HS-5 (cell line): ENCODE measurements at places on chromosomes 6 and 20.

DNA sequence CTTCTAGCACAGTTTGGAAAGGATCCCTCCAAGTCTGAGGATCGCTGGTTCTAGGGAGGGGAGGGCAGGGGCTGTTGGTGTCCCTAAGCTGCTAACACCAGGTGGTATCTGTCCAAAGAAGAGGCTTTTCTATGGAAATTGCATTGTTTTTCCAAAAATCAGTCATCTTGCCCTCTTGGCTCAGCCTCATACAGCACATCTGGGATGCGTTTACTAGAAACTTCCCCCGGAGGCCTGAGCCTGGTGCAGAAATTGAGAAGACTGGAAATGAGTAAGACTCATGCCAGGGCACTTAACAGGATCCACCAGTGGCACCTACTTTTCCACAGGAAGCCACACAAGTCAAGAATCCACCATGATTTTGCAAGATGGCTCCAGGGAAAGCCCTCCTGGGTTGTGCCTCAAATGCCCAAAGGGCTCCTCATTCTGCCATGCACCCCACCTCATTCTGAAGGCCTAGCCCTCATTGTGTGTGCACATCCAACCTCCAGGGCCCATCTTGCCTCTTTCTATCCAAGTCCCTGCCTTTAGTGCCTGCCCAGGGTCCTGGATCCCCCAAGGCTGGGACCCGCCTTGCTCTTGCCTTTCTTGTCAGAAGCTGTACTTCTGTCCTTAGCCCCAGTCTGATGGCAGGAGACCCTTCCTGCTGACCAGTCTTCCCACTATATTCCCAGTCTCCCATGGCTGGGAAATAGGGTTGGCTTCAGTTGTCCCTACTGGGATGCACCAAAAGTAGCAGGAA lies 97.6 kb downstream of the MRPL14 start:
- DNase-seq, result no peak

- DNase-seq, result no peak
These were observed 149.2 kb upstream of the PRDM1 start for GRCh38 chr6:105936972-105937371.

DNA sequence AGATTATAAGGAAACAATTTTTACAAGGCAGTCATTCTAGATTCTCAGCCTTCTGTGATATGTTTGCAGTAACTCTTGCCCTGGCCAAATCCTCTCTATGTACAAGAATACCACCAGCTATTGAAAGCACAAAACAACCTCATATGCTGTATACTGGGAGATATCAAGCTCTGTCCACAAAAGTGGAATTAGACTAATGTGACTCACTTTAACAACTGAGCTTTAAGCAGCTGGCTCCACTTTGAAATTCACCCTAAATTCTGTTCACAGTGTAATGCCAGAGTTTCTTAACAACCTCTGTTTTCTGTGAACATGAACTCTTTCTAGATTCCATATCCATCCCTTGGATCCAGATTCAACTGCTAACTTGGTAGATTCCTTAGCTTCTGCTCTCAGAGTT lies 47.6 kb downstream of the CHD6 start:
- DNase-seq, result no peak

- DNase-seq, result no peak
These were observed 31.1 kb upstream of the ENPP4 start for GRCh38 chr6:46098678-46099077.

DNA sequence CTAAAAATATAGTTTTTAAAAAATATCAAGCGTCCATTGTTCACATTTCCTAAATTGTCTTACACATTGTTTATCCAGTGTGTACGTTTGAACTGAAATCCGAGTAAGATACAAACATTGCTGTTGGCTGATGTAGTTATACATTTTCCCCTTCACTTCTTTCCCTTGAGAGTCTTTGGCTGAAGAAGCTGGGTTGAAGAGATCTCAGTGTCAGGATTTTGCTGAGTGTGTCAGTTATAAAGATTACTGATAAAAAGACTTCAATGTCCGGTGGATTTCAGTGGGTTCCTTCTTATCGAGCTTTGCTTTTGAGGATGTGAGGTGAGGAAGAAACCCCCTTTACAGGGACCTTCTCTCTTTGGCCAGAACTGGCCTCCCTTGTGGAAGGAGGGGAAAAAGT lies 20.5 kb downstream of the RFPL4B start:
- no peak for DNase-seq

DNA sequence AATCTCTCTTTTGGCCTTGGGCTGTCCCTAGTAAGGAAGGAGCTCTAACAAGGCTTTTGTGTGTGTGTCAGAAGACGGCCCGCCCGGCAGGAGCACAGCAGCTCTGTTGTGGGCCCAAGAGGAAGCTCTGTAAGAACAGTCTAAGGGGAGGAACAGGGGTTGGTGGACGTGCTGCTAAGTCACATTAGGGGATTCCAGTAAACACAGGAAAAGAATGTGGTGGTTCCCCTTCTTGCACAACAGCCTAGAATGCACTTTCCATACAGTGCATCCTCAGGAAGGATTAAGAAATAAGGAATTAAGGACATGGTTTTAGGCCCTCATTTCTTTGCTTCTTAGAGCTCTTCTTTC lies 114.5 kb downstream of the RNF144B start:
- peak; percentile 49 for DNase-seq

DNA sequence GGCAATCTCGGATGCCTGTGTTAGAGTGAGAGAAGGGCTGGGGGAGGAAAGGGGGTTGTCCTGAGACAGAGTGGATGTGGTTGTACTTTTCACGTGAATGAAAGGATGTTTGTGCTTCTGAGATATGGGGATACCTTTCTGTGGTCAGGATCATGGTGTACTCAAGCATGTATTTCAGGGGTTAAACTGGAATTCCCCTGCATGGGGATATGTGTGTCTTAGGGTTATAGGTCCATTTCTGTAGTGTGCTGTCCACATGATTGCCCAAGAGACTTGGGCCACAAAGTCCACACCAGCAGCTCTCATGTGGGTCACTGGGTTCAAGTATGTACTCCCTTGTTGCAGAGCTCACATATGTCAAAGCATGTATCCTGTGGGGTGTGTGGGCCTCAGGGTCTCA lies 10.5 kb downstream of the SYNGAP1 start:
- DNase-seq, result no peak

GRCh38 chr20:16069389-16070010 lies 503.7 kb downstream of the KIF16B start:
- DNase-seq, result no peak

- DNase-seq, result no peak
These were observed 7.3 kb downstream of the OARD1 start for GRCh38 chr6:41064841-41065240.

DNA sequence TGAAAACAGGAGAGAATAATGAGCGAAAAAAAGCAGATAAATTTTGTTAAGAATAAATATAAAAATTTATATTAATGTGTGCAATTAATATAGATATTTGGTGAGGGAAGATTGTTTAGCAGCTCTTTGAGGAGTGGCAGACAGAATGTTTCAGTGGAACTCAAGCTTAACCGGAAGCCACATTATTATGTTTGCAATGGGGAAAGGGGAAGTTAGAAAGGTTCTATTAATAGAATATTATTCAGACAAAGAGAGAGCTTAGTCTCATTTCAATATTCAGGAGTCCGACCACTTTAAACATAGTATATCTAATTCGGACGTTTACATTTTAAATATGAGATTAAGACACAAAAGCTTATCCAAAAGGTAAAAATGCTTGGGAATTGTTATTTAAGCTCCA lies 81.6 kb upstream of the KHDRBS2 start:
- DNase-seq, result no peak

DNA sequence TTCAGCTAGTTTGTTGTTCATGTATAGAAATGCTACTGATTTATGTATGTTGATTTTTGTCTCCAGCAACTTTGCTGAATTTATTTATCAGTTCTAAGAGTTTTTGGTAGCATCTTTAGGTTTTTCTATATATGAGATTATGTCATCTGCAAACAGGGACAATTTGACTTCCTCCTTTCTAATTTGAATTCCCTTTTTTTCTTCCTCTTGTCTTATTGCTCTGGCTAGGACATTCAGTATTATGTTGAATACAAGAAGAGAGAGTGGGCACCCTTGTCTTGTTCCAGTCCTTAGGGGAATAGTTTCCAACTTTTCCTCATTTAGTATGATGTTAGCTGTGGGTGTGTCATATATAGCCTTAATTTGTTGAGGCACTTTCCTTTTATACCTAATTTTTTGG lies 58.2 kb downstream of the CDH26 start:
- no peak for DNase-seq

- no peak for DNase-seq
These were observed 443.4 kb downstream of the BMP2 start for GRCh38 chr20:7210910-7211309.

- no peak for DNase-seq
These were observed 45.1 kb downstream of the FNDC1 start for GRCh38 chr6:159214281-159214680.

DNA sequence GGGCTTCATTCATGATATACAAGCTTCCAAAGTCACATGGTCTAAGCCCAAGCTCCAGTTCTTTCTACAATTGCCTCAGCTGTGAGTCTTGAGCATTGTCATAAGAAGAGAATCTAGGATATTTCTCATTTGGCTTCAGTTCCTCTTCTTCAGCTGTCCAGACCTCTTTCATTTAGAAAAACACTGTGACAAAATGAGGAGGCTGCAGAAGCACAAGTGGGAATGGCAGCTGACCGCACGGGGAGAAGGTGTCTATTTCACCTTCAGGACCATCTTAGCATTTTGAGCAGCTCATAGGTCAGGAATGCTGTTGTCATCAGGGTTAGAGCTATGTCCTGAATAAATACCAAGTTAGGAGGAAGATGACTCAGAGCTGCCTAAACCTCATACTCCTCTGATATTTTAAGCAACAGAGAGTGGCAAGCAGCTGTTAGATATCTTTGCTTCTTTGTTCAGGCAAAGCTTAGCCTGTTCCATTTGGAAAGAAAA lies 390.1 kb upstream of the CITED2 start:
- DNase-seq, result peak; percentile 96

DNA sequence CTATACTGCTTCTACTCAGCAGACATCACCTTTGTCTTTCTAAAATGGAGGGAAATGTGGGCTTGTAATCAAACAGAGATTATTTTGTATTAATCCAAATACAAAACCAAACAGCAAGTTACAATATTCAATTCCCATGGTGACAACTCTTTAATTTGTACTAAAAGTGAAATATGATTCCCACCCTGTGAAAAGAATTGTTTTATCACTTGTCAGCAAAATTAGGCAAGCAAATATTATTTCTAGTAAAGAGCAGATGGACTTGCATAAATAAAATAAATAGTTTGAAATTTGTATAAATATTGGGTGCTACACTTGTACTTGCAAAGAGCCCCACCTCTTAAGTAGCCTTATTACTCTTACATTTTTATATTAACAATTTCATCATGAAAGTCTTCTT lies 6.1 kb upstream of the TXLNB start:
- DNase-seq, result no peak

DNA sequence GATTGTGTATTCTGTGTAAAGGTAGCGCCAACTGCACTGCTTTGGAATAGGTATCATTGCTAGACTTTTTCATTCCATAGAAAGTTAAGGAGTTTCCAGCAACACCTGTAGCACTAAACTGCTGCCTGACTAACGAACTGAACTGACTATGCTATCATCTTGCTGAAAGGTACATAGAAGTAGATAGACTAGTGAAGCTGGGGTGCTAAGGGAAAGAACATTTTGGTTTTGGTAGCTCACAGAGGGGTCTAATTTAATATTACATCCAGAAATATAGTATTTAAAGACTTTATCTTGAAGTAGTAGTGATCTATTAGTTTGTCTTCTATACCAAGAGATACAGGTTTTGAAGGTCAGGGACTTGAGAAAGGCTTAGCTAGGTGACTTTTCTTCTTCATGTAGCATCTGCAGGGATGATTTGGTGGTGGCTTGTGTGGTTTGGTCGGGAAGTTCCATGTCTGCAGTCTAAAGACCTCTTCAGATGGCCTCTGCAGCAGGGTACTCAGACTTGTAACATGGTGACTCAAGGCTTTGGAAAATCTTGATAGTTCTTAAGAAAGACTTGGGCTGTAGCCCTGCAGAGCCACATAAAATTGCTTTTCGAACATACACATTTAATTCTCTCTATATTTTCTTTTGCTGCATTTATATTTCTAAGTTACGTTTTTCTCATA lies 10.2 kb downstream of the SENP6 start:
- DNase-seq, result no peak

GRCh38 chr6:3286641-3287171 lies 28.0 kb downstream of the PSMG4 start:
- DNase-seq, result no peak

DNA sequence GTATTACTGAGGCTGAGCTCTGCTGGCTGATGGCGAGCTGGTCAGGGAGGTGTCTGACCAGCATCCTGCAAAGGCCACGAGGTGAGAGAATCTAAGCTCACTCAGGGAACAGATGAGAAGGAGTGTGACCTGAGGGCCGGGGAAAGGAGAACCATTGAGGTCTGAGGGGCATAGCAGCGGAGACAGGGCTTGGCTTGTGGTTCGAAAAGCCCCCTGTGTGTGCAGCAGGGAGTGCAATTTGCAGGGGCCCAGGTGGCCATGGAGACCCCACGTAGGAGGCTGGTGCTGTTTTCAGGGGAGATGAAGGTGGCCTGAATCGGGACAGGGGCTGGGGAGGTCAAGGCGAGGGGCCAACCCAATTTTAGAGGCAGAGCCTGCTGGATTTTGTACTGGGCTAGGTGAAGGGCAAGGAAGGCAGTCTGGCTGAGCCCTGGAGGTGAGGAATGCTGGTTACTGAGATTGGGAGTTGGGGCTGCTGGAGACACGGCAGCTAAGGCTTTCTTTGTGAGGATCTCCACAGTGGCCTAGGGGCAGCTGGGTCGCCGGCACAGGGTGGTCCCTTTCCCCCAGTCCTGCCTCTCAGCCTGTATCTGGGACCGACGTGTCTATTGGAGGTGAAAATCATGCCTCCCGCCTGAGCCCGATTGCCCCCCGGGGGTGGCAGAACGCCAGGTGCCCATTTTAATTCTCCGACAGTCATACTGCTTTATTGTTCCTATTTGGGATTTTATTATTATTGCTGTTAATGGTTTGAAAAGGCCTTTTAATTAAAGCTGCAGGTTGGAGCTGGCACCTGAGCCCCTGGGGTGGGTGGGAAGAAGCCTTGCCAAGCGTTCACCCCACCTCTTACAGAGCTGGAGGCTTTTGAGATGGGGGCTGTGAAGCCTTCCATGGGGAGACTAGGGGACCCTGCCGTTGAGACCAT lies 28.4 kb downstream of the DLGAP4 start:
- DNase-seq, result no peak

DNA sequence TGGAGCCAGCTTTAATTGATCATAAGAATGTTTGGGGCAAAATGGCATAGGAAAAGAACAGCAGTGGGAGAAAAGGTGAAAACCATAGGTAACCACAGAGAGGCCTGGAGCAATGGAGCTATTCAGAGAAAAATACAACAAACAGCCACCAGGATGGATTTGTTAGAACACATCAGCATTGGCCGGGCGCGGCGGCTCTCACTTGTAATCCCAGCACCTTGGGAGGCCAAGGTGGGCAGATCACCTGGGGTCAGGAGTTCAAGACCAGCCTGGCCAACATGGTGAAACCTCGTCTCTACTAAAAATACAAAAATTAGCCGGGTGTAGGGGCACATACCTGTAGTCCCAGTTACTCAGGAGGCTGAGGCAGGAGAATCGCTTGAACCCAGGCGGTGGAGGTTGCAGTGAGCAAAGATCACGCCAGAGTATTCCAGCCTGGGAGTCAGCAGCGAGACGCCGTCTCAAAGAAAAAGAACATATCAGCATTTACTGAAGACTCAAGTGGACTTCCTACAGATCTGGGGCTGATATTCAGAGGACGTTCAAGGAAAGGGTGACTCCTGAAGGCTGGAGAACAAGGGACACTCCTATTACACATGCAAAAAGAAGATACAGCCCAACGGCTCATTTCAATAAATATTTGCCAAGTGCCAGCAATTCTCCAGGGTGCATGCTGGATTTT lies 20.2 kb downstream of the SNHG17 start:
- DNase-seq, result no peak

- DNase-seq, result no peak
These were observed 26.4 kb downstream of the EPB41L2 start for GRCh38 chr6:131036601-131037000.

GRCh38 chr6:168877821-168878282 lies 375.8 kb downstream of the THBS2 start:
- DNase-seq, result no peak
